ENCODE measurements at places on chromosomes 6 and 20. TPM values are rescaled to one million over a fixed set of nuclear protein-coding genes. Genes with fewer than 3 reads are reported as not detected.

GRCh38 chr6:47044397-47044796 is 2.3 kb upstream of the ADGRF1 start:
- DNase-seq = peak; percentile 95

DNA sequence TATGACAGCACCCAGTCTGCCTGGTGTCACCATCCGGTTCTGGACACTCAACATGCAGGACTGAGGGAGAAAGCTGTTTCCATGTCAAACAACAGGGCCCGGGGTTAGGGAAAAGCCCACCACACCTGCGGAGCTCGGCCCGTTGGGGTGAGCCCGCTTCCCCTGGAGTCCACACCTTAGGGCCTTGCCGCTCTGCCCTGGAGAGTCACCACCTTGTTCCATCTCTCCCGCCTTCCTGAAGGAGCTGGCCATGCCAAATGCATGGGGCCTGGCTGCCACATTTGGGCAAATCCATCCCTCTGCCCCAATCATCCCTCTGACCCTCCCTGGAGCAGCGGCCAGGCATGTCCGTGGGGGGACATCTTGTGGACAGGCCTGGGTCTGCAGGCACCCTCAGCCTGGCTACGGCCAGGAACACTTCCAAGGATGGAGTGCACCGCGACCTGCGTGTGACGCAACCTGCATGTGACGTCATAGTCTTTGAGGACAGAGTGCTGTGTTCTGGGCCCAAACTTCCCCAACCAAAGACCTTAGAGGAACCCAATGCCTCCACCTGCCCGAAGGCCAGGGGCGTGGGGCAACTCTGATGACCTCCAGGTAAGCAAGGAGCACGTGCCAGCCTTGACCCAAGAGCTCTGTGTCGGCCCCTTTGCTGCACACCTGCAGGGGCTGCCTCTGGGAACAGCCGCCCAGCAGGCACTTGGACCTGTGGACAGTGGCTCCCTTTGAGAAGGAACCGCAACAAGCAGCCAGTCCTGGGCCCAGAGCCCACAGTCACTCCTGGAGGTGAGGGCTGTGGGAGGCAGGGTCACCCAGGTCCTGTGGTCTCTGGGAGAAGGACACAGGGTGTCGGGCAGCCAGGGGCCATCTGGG is 1.7 kb downstream of the CABLES2 start:
- DNase-seq = peak; percentile 51

- peak; percentile 92 for DNase-seq
Measured at GRCh38 chr20:57902473-57902872, 192.7 kb upstream of the PMEPA1 start.

DNA sequence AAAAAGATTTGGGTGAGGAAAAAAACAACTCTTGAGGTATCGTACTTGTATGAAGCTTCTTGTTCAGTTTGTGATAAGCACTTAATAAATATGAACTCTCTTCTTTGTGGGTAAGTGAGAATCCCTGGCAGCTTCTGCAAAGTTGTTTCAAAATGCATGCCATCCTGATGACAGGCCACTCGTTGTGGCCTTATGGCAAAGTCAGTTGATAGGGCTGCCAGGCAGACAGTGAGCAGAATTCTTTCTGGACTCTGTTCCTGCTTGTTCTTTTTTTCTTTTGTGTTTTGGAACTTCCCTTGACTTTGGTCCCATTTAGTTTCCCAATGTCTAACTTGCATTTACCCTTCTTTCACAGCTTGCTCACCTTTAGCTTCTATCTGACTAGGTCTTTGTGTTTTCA is 983.5 kb upstream of the FLRT3 start:
- peak; percentile 39 for DNase-seq

DNA sequence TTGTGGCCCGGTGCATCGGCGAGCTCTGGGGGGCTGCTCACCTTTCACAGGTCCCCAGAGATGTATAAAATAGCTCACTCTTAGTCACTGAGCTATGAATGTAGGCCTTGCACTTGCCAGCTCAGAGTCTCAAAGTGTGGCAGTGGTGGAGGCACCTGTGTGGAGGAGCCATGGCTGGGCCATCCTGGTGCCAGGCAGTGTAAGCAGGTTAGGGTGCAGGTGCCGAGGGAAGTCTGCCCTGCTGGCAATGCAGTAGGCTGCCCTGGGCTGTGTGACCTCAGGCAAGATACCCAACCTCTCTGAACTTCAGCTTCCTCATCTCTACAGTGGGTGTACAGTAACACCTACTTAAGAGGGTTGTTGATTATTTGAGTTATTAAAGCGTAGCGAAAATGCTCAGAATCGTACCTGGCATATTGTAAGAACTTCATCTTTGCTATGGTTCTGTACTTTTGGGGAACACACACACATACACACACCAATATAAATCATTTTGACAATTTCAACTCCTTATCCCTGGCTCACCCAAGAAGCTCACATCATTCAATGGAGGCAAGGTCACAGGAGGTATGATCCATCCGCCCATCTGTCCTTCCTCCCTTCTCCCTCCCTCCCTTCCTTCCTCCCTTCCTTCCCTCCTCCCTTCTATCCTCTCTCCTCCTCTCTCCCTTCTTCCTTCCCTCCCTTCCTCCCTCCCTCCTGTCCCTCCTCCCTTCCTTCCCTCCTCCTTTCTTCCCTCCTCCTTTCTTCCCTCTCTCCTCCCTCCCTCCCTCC is 66.8 kb upstream of the STX16 start:
- DNase-seq = no peak

- peak; percentile 47 for DNase-seq
Measured at GRCh38 chr6:134539865-134540323, 222.0 kb upstream of the SGK1 start.

DNA sequence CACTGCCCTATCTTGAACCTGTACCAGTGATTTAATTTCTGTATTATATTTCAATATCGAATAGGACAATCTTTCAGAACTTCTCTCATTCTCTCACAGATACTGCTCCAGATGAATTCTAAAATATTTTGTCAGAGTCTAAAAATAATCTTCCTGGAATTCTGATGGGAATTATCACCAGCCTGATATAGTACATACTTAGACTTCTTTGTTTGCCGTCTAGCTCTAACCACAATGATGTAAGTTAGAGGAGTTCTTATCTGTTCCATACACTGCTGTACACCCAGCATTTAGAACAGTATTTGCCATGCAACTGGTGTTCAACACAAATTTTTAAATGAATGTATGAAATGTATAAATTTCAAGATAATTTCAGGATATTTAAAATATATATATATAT is 1.3 kb upstream of the HUS1B start:
- DNase-seq = no peak

GRCh38 chr20:47258745-47259695 is 97.5 kb downstream of the ZMYND8 start:
- DNase-seq = no peak

DNA sequence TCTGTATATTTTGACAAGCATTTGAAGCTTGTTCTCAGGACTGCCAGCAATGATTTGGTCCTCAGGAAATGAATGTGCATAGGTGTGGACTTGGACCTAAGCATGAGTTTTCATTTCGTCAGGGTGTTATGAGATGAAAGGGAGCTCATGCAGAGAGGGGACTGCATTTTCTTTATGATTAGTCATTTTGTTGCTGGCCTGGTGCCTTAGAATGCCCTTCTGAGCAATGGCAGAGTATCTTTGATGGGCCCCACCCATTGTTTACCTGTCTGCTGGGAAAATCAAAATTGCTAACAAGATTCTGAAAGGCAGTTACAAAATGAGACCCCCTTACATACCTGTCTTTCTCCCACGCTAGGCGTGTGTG is 51.5 kb upstream of the MTHFD1L start:
- peak; percentile 23 for DNase-seq

DNA sequence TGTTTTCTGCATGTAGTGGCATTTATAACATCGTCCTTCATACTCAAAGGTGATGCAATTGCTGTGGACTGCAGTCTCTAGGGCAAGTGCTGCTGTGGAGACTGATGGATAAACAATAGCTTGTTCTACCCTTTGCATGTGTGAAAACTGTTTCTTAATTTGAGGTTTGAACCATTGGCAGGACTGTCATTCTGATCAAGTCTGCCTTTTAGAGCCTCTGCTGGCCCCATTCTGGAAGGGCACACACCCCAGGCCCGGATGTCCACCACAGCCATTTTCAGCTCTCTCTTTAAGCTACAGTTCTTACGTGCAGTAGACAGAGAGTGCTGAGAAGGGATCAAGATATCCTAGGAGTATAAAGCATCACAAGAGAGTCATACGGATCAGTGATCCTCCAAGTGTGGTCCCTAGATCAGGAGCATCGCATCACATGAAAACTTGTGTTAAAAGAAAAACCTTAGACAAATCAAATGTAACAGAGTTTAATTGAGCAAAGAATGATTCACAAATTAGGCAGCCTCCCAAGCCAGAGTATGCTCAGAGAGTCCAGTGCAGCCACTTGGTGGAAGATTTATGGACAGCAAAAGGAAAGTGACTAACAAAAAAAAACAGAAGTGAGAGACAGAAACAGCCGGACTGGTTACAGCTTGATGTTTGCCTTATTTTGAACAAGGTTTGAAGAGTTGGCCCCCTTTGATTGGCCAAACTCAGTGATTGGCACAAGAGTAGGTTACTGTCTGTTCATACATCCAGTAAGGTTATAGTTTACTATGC is 52.0 kb downstream of the FRK start:
- peak; percentile 88 for DNase-seq

- peak; percentile 43 for DNase-seq
Measured at GRCh38 chr6:10901770-10902169, 14.9 kb downstream of the SYCP2L start.

DNA sequence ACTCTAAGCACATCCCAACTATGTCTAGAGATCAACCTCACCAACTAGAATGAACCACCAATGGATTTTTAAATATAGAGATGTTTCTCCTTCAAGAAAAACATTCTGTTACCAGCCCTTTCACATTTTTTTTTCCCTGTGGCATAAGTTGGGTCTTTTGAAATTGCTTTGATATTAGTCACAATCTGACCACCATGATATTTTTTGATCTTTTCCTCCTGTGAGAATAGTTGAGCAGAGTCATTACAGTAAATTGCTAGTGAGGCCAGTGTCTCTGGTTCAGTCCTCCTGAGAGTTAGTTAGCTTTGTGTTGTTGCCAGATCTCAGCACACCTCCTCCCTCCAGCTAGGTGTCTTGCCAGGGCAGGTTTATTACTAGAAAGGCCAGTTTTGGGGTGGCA is 79.7 kb upstream of the MYLIP start:
- DNase-seq = peak; percentile 58

- peak; percentile 26 for DNase-seq
Measured at GRCh38 chr20:37161830-37162549, 17.1 kb upstream of the RPN2 start.

- DNase-seq = no peak
Measured at GRCh38 chr6:149935668-149936067, 6.1 kb upstream of the ULBP2 start.

DNA sequence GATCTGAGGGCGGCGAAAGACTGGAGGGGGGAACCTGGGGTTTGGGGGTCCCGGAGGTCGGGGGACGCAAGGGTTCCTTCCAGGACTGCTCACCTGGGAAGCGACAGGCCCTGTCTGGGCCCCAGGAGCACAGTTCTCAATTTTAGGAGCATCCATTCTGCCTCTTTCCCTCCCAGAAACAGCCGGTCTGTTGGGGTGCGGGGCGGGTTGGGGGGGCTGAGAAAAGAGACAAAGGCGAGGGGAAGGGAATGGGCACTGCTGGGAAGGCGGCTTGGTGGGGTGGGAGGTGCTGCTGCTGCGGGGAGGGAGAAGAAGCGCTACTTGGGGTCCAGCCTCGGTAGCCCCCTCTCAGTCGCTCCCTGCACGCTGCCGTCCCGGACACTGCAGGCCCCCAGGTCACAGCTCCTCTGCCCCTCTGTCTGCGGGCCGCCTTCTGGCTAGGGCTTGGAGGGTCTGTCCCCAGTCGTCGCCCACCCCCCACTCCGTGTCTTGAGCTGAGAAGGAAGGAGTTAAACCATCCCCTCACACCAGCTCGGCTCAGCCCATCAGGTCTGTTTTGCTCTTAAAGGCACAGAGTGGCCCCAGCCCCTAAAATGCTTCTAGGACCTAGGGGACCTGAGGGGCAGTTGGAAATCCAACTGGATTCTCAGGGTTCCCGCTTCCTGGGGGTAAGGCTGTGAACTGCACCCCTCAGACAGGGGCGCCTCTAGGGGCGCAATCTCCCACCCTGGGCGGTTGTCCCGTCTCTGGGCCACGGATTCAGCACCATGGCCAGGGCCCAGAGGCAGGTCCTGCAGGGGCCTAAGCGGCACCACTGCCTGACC is 690 bp downstream of the GDAP1L1 start:
- DNase-seq = peak; percentile 51

GRCh38 chr20:57735831-57736737 is 26.3 kb upstream of the PMEPA1 start:
- no peak for DNase-seq

DNA sequence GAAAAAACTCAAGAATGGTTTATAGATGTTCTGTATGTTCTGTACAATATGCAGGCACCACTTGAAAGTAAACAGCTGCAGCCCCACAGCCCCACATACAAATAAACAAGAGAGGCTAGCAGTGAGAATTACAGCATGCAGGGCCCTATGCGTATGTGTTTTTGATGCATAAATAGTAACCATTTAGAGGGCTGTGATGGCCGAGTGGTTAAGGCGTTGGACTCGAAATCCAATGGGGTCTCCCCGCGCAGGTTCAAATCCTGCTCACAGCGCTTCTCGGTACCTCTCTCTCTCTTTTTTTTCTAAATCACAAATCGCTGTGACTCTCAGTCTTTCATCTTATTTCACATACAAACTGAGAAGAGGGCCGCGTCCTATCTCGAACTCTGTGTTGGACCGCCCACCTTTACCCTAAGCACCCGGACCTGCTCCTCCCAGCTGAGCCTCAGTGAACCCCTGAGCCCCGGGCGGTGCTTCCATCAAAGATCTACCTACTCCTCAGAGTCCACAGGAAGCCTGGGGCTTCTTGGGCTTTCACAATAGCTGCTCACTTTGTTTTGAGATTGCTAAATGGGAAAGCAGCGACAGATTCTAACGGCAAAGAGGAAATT is 37.7 kb upstream of the PRSS16 start:
- DNase-seq = no peak

DNA sequence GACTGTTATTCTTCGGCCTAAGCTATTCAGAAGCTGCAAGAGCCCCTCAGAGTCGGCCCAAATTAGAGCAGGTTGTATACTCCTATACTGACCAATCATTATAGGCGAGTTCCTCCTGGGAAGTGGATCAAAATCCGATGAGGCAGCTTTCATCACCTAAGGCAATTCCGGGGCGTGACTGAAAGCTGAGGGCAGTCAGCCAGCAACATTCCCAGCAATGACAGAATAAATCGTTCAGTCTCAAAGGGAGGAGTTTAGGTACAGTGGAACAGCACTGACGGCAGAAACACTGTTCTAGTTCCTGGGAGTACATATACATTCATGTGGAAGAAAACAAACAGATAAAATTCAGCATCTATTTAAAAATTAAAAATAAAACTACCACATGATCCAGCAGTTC is 10.8 kb downstream of the HLA-DQB2 start:
- peak; percentile 85 for DNase-seq

The GGTLC1 gene
- total RNA-seq = not detected

The SHLD1 gene
- total RNA-seq = 13.5 TPM

The SLC35F1 gene
- total RNA-seq = not detected

The CCR6 gene
- total RNA-seq = not detected

The CAGE1 gene
- not detected for total RNA-seq

The BACH2 gene
- 0.17 TPM for total RNA-seq

The ZC3H12D gene
- total RNA-seq = 0.17 TPM

The FAXC gene
- total RNA-seq = 3.5 TPM
